GDM1 (cell line): ENCODE measurements at places on chromosomes 13 and 19.

GRCh38 chr13:93496985-93497673, 270.5 kb downstream of the GPC6 start:
- DNase-seq: no peak

DNA sequence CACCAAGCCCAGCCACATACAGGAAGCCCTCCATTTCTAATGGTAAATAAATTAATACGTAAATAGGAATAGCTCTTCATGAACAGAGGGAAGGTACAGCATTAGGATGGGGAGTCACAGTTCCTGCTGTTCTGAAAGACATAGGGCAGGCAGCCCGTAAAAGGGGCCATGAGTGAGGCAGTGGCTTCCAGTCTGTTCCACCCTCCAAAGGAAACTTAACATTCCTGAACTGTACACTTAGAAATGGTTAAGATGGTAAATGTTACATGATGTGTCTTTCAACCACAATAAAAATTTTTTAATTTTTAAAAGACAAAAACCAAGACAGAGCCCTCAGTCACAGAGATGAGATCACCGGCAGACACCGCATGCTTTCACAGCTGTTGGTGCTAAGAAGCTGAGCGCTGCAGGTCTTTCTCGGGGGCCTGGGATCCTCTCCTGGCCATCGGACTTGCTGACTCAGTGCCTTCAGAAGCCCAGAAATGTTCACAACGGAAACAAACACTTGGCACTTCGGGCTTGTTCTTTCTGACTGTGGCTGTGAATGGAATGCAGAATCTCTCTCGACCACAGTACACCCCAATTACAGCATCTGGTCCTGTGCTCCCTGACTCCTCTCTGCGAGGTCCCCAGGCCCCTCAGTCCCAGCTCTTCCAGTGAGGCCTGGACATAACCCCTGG, 36.4 kb downstream of the EPS15L1 start:
- no peak for DNase-seq

DNA sequence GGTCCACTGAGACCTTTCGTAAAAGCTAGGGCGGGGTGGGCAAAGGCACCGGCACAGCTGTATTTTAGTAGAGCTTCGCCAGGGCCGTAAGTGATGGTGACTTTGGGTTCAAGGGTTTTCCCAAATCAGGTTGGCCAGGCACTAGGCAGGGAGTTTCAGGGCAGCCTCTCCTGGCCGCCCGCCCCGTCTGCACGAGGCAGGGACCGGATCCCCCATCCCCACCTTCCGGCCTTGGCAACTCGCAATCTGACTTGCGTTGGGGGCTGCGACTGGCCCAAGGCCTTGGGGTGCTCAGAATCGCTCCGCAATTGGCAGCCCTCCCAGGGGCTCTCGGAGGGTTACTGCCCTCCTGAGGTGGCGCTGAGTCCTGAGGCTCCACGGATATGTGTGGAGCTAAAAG, 4.1 kb upstream of the ZIC5 start:
- DNase-seq: no peak

- DNase-seq: no peak
Observed at GRCh38 chr19:4594201-4594600, 34.7 kb upstream of the SEMA6B start.

DNA sequence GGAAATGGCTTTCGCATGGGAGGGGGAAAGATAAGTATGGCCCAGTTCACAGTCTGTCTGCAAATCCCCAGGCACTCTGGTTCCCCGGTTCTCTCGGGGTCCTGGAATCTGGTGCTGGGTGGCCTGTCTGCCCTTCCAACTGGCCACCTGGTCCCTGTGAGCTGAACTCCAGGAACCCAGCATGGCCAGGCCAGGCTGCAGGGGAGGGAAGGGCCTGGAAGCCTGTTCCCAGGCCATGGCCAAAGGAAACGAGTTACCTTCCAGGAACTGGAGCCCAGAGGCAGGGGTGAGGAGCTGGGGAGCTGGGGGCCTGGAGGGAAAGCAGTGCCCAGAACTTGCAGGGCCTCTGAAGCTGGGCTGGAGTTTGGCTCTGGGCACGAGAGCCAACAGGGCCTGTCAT, 19.1 kb upstream of the PNMA8C start:
- no peak for DNase-seq

- no peak for DNase-seq
Observed at GRCh38 chr13:106685143-106685542, 117.2 kb upstream of the ARGLU1 start.

DNA sequence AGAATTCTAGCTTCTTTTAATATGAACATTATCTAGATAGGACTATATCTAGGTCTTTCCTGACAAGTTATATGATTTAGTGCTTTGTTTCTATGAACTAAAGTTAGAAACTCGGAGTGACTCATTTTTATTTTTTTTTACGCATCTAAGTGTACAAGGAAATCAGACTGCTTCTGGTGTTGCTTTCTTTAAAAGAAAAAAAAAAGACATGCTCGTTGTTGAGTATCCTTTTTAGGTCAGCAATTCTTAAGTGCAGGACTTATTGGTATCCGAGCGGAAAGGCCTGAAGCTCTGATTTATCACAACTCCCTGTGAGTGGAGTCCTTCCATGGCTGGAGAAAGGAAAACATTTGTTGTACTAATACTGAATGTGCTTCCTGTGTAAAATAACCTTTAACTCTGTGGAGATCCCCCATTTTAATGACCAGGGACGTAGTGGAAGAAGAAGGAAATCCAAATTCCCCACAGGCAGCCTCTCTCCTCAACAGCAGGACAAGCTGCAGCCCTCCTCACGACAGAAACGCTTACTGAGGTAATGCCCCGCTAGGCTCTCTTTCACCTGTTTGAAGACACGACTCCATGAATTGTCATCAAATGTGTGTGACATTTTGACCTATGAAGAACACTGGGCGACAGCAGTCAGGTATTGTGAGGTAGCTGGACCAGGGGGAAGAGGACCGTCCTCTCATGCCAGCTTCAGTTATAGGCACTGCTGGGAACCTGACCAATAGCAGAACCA, 17.9 kb upstream of the POMP start:
- DNase-seq: no peak

GRCh38 chr13:103815619-103816018, 749.4 kb upstream of the SLC10A2 start:
- no peak for DNase-seq
